ENCODE measurements at places on chromosomes 11 and 22.
A peak's percentile ranks its signal among the peaks of the same experiment; 100 is the strongest.

DNA sequence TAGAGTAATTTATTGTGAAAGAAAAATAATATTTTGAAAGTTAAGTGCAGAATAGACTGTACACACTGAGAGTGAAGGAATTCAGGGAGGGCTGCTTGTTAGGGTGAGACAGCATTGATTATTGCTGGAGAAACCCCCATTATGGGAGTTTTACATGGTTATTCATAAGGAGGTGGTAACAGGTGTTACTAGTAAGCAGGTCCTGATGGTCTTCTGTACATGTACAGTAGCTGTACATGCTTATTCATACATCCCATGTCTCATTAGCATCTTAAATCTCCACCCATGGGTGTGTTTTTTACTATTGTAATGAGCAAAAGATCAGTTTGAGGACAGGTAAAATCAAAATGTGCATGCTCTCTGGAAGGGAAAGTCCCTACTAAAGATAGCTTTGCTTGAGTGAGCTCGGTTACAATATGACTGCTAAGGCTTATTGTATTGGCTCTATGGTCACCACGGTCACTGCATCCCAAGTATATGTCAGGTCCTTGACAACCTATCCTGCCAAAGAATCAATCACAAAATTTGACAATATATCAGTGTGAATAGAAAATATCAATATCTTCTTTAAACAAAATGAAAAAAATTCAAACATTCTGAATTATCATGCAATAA, 6.2 kb downstream of the KDM4F start:
- DNase-seq = no peak

- DNase-seq = no peak
Measured at GRCh38 chr22:41425660-41426365, 20.8 kb downstream of the TOB2 start.

DNA sequence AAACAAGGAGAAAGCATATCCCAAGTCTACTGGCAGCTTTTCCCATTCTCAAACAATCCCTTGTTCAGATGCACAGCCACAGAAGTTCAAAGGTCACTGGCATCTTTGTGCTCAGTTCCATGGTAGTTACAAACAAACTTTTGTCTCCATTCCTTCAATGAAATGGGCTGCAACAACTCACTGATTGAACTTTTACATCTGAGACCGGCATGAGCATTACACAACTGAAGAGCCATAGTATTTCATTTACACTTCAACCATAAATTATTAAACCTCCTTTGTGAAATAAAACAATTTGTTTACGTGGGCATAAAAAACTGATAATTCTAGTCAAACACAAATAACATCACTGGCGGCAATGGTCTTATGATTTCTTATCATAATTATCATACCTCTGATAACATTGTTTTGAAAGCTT, 67.8 kb upstream of the ARHGAP32 start:
- no peak for DNase-seq

- peak; percentile 72 for DNase-seq
Measured at GRCh38 chr22:46791201-46791731, 28.8 kb downstream of the TBC1D22A start.

GRCh38 chr22:40196628-40197360, 19.1 kb downstream of the TNRC6B start:
- no peak for DNase-seq

GRCh38 chr11:121039971-121040613, 16.2 kb downstream of the TBCEL start:
- no peak for DNase-seq

DNA sequence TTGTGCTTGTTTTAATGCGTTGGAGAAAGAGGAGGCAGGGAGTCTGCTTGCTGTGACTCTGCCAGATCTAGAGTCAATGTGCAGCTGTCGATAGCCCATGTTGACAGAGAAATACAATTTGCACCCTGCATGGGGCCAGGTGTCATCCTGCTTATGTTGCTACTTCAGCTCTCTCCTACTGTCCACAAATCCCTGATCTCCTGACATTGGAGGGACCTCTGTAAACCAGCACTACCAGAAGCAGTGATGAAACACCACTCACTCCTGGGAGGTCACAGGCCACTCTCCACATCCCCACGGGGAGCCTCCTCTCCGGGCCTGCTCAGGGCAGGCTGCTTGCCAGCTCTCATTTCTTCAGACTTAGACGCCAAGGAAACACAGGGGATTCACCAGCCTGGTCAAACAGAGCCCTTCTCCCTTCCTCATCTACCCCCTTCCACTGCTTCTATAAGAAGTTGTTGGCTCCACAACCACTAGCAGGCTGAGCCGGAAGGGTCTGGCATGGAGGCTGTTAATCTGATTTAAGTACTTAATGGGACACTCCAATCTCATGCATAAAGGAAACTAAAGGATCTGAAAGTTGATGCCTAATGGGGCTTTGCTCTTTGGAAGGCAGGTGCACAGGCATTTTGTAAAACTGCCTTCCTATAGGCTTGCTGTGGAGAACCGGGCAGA, 29.9 kb upstream of the CSNK2A3 start:
- no peak for DNase-seq

DNA sequence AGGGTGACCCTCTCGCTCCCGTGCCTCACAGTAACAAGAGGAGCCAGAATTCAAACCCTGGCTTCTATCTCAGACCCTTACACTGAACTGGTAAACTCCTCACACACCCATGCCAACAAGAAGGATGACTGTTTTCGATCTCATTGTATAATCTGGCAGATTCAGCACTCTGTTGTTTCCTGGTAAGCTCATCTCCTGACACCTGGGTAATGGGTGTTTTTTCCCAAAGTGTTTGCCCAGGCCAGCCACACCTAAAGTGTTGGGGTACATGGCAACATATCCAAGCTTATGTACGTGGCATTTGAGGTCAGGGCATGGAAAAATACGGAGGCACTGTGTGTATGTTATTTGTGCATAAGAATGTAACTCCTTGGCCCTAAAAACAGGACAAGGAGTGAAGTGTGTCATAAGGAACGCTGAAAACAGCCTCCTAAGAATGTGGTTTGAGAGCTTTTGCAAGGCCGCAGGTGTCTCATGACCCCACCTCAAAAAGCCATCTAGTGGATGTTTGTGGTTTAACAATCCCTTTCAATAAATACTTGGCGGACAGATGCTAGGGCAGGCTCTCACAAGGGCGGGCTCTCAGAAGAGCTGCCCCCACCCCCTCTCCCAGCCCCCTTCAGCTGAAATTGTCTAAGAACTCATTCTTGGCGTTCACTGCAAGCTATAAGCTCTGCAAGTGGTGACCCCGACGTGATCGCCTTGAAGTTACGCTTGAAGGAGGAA, at the start of gene MS4A15:
TSS of gene MS4A15 (plus strand) at position 561 of the 726 bp plus-strand sequence. CDS start 6,867 bp downstream, outside the sequence.
- no peak for DNase-seq

DNA sequence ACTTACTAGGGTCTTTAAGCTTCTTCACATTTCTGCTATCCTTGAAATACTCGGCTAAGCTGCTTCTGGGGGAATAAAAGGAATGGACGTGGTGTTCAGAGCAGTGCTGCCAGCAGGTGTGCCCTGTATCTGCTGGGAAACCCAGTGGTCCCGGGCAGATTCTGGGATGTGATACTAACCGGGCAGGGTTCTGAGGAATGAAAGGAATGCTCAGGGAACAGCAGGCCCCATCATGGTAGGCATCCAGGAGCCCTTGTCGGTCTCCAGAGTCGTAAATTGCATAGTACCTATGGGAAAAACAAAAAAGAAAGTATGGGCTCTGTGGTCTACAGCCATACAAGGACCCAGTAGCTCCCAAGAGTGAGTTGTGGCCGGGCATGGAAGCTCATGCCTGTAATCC, 4.5 kb upstream of the TMEM223 start:
- DNase-seq = no peak

- no peak for DNase-seq
Measured at GRCh38 chr11:120142441-120143100, 4.7 kb upstream of the TRIM29 start.

DNA sequence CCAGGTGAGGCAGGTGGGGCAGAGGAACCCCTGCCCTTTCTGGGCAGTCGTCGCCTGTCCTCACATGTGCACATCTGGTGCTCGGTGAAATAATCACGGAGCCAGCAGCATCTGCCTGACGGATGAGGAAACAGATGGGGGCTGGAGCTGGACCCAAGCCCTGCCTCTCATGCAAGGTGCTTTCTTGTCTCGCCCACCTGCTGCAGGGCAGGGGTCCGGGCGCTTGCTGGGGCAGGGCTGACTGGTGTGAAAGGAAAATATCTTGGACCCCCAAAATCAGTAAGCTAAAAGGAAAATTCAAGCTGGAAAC, 3.3 kb downstream of the ALDH3B2 start:
- DNase-seq = no peak

DNA sequence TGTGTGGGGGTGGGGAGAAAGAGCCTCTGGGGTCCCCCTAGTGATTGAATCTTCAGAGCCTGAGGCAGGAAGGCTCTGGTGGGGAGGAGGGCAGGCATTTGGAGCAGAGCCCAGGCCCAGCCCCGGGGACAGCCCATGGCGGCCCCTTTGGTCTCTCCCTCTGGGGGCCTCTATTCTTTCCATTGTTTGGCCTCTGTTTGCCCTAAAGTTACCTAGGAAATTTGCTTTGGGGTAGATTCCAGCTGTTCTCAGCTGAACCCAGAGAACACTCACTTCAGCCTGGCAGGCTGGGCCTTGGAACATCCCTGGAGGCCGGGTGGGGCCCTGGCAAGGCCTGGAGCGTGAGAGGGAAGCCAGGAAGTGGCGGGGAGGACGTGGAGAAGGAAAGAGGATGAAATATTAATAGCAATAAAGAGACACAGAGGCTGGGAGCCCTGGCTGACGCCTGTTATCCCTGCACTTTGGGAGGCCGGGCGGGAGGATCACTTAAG, 22.9 kb upstream of the A4GALT start:
- no peak for DNase-seq

DNA sequence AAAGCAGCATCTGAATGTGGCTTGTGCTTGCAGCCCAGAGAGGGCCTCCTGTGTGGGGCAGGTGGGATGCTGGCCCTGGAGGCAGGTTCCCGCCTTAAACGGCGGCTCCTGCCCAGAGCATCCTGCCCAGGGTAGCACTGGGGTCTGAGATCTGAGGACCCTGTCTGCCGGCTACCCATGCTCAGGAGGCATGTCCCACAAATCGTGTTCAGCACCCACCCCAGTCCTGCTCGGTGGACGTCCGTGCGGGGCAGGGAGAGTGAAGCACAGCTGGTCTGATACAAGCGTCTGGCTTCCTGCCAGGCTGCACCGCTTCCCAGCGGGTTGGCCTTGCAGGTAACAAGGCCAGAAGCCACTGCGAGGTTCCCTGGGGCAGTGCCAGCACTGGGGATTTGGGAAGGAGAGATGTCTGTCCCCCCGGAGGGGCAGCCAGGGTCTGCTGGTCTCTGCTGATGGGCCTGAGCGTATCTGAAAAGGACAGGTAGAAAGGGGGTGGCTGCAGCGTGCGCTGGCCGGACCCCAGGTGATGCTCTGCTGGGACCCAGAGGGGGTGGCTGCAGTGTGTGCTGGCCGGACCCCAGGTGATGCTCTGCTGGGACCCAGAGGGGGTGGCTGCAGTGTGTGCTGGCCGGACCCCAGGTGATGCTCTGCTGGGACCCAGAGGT, 3.6 kb downstream of the TRABD start:
- no peak for DNase-seq

DNA sequence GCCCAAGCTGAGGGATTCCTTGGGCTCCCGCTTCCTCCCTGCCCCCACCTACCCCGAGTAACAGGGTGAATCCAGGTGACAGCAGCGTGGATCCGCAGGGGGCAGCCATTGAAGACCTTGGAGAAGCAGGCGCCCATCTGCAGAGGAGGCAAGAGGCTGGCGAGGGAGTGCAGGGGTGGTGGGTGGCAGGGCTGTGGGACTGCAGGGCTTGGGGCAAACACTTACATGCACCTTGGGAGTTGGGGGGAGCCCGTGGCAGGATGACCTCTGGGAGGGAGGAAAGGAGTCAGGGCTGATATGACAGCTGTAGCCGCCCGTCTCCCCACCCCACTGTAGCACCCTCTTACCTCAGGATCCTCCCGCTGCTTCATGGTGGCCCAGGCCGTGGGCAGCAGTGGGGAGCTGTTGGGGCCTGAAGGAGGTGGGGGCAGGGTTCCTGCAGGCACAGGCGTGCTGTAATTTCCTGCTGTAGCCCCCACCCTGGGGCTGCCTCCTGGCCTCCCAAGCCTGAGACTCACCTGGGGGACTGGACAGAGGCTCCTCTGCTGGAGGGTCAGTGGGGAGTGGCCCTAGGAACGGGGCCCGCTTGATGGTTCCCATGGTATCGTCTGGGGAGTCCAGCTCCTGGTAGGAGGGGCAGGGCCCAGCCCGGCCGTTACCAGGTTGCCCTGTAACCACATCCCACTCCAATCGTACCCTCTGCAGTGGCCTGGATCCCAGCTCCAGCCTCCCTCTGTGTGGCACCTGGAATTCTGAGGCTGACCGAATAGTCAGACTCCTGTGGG, 6.1 kb downstream of the MAP4K2 start:
- DNase-seq = no peak

GRCh38 chr11:68661697-68662603, 22.4 kb upstream of the GAL start:
- DNase-seq = no peak

DNA sequence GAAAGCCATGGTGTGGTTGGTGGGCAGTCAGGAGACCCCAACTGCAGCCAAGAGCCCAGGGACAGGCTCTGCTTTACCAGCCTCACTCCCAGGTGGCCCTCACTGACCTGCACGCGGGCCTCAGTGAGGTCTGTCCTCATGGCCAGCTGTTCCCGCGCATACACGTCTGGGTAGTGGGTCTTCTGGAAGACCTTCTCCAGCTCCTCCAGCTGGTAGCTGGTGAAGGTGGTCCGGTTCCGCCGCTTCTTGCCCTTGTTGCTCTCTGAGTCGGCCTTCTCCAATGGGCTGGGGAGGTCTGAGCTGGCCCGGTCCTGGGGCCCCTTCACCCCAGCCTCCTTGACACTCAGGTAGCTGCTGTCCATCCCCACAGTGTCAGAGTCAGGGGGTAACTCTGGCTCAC, 34.7 kb downstream of the ALX4 start:
- no peak for DNase-seq

GRCh38 chr11:101555366-101555765, 28.4 kb downstream of the TRPC6 start:
- DNase-seq = no peak

GRCh38 chr11:9719566-9720289, 55.9 kb downstream of the SWAP70 start:
- no peak for DNase-seq

- no peak for DNase-seq
Measured at GRCh38 chr22:49693848-49694247, 133.8 kb downstream of the BRD1 start.

All from activated T-helper 1 cell treated with Interleukin-2 at 50 U/mL for 16 hours (primary cell).